ENCODE measurements at places on chromosomes 7 and 10. TPM values are rescaled to one million over a fixed set of nuclear protein-coding genes. Genes with fewer than 3 reads are reported as not detected.

ADCYAP1R1 gene
- 0.93 TPM for total RNA-seq

ZNF425 gene
- 1.0 TPM for total RNA-seq

IFIT1B gene
- total RNA-seq, result not detected

STEAP4 gene
- total RNA-seq, result under 0.01 TPM

EGR2 gene
- total RNA-seq, result 0.13 TPM

INSYN2A gene
- 0.07 TPM for total RNA-seq

CRHR2 gene
- not detected for total RNA-seq

AGR2 gene
- not detected for total RNA-seq

SMKR1 gene
- 0.13 TPM for total RNA-seq

CFAP58 gene
- 0.40 TPM for total RNA-seq

PPP1R17 gene
- total RNA-seq, result not detected

COL17A1 gene
- total RNA-seq, result 1.7 TPM

Measured in thoracic aorta endothelial cell (primary cell).